Uterine smooth muscle cell (primary cell): ENCODE measurements at places on chromosomes 13 and 19. TPM values are rescaled to one million over a fixed set of nuclear protein-coding genes. Genes with fewer than 3 reads are reported as not detected.

The TUBB4A gene
- not detected in 2 replicates for total RNA-seq

The STX10 gene
- 72.9 and 81.1 TPM in 2 replicates for total RNA-seq

The HPN gene
- total RNA-seq, result not detected in 2 replicates

The ZNF256 gene
- 3.6 and 5.6 TPM in 2 replicates for total RNA-seq

The DHDH gene
- not detected in 2 replicates for total RNA-seq

The SIGLEC12 gene
- not detected in 2 replicates for total RNA-seq

The NLRP7 gene
- 0.22 TPM in 1 of 2 replicates, not detected in the other for total RNA-seq
